ENCODE measurements at places on chromosomes 13 and 19.
A peak's percentile ranks its signal among the peaks of the same experiment; 100 is the strongest.

GRCh38 chr19:16153582-16154336 lies 10.3 kb downstream of the HSH2D start:
- DNase-seq = no peak

- DNase-seq = peak; percentile 12
Observed at GRCh38 chr19:17389957-17390664, 3.9 kb downstream of the CCDC194 start.

DNA sequence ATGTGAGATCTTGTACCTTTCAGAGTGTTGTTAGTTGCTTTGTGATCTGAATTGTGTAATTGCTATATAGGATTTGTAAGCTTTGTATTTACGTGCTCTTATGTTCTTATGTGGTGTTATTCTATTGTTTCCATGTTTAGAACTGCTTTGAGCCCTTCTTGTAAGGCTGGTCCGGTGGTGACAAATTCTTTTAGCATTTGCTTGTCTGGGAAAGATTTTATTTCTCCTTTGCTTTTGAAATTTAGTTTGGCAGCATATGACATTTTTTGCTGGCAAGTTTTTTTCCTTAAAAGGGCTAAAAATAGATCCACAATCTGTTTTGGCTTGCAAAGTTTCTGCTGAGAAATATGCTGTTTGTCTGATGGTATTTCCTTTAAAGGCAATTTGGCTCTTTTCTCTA lies 1089.2 kb upstream of the PCDH9 start:
- DNase-seq = no peak

GRCh38 chr19:12723641-12724426 lies at the start of gene TNPO2:
TNPO2 (minus strand) TSS chr19:12723932; CDS start chr19:12720977, 2,955 bp downstream.
- DNase-seq = peak; percentile 78

GRCh38 chr19:12785431-12786031 lies 5.8 kb upstream of the JUNB start:
- DNase-seq = peak; percentile 15

DNA sequence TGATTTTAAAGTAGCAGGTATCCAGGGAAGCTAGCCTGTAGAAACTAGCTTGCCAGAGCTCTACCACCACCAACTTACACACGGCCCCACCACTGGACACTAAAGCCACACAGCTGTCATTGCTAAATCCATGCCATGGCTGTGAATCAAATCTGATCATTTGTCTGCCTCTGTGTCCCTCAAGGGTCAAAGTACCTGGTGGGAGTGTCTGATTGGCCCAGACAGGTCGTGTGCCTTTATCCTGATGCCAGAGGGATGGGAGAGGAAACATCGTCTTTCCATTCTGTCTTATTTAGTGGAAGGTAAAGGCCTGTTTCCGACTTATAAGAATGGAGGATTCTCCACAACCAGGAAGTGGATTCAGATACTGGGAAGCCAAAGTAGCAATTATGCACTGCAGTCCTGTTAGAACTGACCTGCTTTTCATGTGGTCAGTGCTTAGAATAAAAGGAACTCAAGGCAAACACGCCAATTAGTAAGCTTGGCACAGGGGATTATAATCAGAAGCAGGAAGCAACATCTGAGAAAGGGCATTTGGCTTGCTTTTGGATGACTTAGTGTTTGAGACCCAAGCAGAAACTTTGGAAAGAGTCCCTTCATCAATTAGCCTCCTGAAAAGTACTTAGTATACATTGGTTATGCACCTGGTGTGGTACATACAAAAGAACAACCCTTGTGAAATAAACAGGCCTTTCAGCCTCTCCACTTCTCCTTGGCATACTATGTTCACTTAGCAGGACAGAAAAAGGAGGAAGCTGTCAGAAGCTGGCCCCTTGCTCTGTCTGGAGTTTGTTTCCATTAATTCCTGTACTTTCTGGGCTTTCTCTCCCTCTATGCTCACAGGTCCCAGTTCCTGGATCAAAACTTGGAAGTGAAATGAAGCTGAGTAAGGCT lies 192.4 kb downstream of the NUFIP1 start:
- DNase-seq = no peak

DNA sequence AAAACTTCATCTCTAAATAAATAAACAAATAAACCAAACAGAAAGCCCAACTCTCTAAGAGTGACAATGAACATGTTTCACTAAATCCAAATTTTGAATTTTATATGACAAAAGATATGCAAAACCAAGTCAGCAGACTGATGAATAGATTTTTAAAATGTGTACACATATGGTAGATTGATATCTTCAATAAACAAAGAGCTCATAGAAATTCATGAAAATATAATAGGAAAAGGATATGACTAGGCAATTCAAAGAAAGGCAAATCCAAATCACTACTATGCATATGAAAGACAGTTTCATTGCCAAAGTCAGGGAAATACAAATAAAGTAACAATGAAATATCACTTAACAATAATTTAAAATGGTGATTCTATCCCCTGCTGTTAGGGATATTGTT lies 63.7 kb upstream of the NBEA start:
- DNase-seq = no peak

GRCh38 chr13:98772794-98773452 lies 20.5 kb upstream of the SLC15A1 start:
- no peak for DNase-seq

Data from activated naive CD4-positive, alpha-beta T cell treated with Interleukin-2 at 50 U/mL for 16 hours (primary cell).